LHCN-M2 (cell line): ENCODE measurements at places on chromosomes 3 and 15. TPM values are rescaled to one million over a fixed set of nuclear protein-coding genes. Genes with fewer than 3 reads are reported as not detected.

- DNase-seq, result no peak
These were observed 264.8 kb upstream of the NSMCE3 start for GRCh38 chr15:29534378-29534777.

The NBEAL2 gene
- 2.1 and 2.2 TPM in 2 replicates for total RNA-seq

The FNDC3B gene
- 38.6 and 40.4 TPM in 2 replicates for total RNA-seq

DNA sequence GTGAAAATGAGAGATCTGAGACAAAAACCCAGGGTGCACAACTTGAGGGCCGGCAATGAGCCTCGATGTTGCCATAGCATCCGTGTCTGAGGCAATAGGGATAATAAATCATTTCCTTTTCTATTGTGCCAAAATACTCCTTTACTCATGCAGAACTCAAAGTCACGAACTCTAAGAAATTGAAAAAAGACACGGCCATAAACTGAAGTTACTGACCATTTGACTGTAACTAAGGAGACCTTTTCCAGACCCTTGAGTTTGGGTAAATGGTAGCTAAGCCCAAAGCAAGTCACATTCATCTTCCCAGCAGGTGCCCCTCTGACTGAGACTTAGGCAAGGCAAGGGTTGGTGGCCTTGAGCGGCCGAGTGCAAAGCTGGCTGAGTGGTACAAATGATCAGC is 141.2 kb upstream of the SLCO3A1 start:
- no peak for DNase-seq

The CCDC71 gene
- total RNA-seq, result 43.7 and 44.3 TPM in 2 replicates

DNA sequence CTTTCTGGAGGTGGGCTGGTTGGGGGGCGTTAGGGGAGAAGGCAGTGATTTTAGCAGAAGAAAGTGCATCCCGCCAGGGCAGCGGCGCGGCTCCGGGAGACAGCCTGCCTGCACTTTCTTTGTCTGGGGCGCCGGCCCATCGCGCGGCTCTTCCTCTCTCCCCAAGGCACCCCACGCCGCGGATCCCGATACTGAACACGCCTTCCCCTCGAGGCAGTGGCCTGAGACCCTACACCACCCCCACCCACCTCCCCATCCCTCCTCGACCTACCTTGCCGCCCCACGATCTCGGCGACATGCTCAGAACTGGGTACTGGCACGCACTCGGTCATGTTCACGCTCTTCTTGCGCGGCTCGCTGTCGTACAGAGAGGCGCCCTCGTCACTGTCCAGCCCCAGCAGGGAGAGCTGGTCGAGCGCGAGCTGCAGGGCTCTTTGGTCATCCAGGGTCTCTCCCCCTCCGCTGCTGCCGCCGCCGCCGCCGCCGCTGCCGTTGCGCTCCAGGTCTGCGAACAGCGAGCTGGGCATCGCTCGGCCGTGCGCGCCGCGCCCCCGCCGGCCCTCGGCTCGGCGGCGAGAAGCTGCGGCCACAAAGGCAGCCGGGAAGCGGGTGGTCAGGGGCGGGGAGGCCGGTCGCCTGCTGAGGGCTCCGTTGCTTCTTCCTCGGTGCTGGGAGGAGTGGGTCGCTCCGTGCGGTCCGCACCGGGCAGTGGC is 483 bp downstream of the MEX3B start:
- DNase-seq, result peak; percentile 47

DNA sequence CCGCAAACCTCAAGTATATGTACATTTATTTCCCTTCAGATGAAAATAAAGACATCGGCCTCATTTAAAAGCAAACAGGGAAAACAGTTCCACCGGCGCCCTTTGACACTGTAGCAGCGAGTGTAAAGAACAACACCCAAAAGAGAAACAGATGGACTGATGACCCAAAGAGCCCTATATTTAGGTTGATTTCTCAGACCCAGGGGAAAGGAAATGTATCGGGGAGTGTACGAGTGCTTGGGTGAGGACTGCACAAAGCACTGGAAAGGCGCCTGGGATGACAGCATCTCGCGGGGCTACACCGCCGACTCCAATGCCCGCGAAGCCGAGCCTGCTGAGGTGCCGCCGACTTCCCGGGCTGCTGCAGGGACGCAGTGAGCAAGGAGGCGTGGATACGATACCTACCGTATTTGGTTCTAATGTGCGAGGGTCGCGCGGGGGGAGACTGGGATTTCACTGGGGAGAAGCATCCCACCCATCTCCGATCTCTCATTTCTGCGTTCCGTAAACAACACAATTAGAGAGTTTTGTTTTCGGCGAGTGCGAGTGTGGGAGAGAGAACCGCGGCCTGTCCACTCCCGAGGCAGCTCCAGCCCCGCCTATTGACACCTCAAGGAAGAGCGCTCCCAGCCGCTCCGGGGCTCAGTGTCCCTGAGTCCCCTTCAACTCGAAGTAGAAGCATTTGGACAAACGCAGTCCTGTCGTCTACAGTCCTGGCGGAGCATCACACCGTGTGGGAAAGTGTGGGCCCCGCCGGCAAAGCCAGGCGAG is 2.0 kb downstream of the MECOM start:
- peak; percentile 18 for DNase-seq

The ZIC1 gene
- 19.9 and 29.3 TPM in 2 replicates for total RNA-seq

The PRTG gene
- 2.6 and 4.7 TPM in 2 replicates for total RNA-seq

DNA sequence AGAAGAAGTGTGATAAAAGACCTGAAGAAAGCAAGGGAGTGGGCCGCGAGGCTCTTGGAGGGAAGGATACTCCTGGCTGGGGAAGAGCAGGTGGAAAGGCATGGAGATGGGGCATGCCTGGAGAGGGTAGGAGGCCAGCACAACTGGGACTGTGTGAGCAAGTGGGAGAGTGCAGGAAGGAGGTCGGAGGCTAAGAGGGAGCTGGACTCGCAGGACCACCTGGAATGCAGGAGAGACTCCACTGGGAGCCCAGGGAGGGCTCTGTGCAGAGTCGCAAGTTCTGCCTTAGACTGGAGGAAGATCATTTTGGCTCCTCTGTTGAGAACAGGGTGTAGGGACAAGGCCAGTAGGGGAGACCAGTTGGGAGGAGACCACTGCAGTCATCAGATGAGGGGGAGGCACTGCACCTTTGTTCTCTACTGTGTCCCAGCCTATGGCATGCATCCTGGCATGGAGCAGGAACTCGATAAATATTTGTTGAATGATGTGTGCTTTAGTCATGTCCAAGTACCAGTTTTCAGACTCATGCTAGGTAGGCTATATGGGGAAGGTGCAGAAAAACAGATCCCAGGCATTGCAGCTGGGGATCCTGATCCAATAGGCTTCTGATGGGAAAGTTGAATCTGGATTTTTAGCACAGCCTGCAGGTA is 13.7 kb downstream of the FAM107A start:
- peak; percentile 37 for DNase-seq

DNA sequence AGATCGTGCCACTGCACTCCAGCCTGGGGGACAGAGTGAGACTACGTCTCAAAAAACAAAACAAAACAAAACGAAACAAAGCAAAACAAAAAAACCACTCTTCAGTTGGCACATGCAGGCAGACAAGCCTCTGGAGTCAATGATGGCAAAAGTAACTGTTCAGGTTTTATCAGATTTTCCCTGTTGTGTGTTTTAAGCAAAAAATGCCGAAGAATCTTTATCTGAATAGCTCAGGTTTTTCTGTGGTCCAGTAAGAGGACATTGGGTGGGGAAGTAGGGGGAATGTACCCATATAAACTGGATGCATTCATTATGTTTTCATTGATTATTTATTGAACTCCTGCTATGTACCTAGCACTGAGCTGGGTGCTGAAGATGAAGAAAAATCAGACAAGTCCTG is 20.8 kb upstream of the BCL2A1 start:
- no peak for DNase-seq
